ENCODE measurements at places on chromosomes 7 and 10. TPM values are rescaled to one million over a fixed set of nuclear protein-coding genes. Genes with fewer than 3 reads are reported as not detected.

Gene OPALIN
- total RNA-seq = not detected

Gene ABCB4
- total RNA-seq = not detected

Gene GHRHR
- total RNA-seq = not detected

Gene MCM10
- 11.8 TPM for total RNA-seq

GRCh38 chr10:85429126-85429525 lies 937.5 kb downstream of the GRID1 start:
- no peaks in the 10 kb centered on the region for H3K4me1 ChIP-seq
- H3K27me3 ChIP-seq = no peaks in the 10 kb centered on the region
- H3K27ac ChIP-seq = no peak overlapping the region
- DNase-seq = no peak
- H3K36me3 ChIP-seq = no peaks in the 10 kb centered on the region
- no peak overlapping the region for H3K4me3 ChIP-seq

DNA sequence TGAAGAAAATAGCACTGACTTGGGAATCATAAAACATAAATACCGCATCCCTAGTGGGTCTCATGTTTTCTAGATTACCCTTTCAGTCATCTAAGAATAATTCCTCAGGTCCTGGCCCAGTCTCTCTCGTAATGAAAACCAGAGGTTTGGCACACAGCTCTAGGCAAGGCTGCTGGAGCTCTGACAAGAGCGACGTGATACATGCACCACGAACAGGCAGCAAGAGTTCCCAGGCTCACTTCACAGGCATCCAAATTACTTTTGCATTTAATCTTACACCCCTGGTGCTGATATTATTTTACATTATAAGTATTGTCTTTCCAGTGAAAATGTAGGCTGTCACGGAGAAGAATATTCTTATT lies 105.2 kb downstream of the THSD7A start:
- no peaks in the 10 kb centered on the region for H3K27me3 ChIP-seq
- no peaks in the 10 kb centered on the region for H3K36me3 ChIP-seq
- peak; percentile 9 for DNase-seq
- H3K4me1 ChIP-seq = no peaks in the 10 kb centered on the region
- no peak overlapping the region for H3K27ac ChIP-seq
- H3K4me3 ChIP-seq = no peak overlapping the region

DNA sequence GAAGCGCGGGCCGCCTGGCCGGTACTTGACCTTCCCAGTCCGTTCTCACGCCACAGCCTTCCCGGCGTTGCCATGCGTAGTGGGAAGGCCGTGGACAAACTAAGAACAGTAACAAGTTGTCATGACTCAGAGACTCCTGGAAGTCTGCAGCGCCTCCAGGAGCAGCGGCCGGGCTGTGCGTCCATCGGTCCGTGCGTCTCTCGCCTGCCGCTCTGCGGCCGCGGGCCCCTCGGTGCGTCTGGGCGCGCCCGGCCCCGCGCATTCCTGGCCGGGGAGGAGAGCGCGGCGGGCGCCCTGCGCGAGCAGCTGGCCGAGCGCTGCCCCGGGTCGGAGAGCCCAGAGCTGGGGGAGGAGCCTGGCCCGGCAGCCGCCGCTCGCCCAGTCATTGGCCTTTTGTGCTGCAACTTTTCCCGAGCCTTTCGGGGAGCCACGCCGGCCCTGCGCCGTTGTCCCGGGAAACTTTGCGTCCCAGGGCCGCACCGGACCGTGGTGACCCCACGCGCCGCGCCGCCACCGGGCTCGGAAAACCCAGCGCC lies 123.7 kb downstream of the TACC2 start:
- H3K27ac ChIP-seq = peak overlapping the region; percentile 65
- H3K36me3 ChIP-seq = no peaks in the 10 kb centered on the region
- H3K4me3 ChIP-seq = peak overlapping the region; percentile 70
- no peaks in the 10 kb centered on the region for H3K27me3 ChIP-seq
- DNase-seq = peak; percentile 96
- peaks cover 10% of the 10 kb centered on the region for H3K4me1 ChIP-seq

Measured in IMR-90 (cell line).